CD4-positive, alpha-beta T cell treated with Interferon gamma for 1 hour (primary cell): ENCODE measurements at places on chromosomes 12 and 14.

- no peak for DNase-seq
These were observed 217.0 kb upstream of the FOXN3 start for GRCh38 chr14:89634037-89634436.

GRCh38 chr12:47205532-47206449, 126.0 kb upstream of the AMIGO2 start:
- DNase-seq: no peak

DNA sequence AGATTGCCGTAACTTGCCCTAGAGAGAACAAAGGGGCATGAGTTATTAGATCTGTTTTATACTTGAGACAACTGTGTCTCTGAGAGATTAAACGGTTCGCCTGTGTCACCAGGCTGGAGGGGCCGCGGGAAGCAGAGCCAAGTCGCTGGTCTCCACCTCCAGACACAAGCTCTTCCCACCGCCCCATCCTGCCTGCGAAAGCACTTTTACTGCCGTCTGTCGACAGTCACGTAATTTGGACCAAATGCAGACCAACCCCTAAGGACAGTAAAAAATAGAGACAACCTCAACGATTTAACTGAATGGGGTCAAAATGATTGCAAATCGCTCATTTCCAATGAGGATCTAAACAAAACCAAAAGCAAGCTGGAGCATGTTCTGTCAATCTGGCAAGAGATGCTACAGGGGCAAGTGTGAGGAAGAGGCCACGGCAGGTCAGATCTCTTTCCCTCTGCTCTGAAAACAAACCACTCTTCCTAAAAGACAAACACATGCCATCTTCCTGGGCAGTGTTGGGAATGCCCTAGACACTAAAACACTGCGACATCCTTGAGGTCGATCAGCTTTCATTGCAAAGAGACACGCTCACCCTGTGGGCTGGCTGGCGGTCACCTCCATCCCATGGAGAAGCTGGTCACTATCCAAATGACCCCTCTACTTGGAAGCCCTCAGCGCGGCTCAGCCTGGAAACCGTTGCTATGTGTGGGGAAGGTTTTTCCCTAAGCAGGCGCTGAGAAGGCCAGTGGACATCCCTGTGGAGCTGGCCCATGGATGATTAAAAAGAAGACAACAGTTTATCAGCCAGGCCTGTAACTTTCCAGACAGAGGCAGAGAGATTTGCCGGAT, 17.1 kb downstream of the GSC start:
- DNase-seq: no peak

- DNase-seq: no peak
These were observed 14.0 kb downstream of the SYNE3 start for GRCh38 chr14:95502381-95502950.

GRCh38 chr12:5192726-5193125, 149.0 kb downstream of the KCNA5 start:
- no peak for DNase-seq

GRCh38 chr12:103956509-103957027, 9.1 kb upstream of the TDG start:
- DNase-seq: no peak

GRCh38 chr12:122991623-122992275, 11.3 kb downstream of the ARL6IP4 start:
- DNase-seq: no peak

DNA sequence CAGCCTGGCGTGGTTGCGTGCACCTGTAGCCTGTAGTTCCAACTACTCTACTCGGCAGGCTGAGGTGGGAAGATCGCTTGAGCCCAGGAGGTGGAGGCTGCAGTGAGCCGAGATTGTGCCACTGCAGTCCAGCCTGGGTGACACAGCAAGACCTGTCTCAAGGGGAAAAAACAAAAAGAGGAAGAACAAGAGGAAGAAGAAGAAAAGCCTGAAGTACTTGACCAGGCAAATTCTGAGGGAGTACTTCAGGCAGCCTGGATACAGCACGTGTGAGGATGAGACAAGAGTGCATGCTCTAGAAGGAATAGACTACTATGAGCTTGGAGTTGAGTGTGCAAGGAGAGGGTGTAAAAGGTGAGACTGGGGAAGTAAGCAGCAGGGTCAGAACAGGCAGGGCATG, 1.8 kb downstream of the GDF3 start:
- peak; percentile 4 for DNase-seq

DNA sequence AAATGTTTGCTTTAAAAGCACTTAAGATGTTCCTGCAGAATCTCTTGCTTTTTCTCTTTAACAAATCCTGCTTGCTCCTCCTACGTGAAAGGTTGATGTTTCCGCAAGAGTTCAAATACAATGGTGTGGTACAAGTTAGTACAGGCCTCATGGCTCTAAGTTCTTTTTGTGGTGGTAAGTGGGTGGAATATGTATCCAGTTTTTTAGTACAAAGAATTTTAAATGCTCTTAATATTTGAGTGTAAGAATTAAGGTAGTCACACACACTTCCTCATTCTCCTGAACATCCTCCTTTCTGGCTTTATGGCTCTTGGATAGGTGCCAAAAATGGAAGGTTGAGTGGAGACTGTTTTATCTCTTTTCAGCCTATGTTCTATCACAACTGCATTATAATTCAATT, 1.8 kb downstream of the OTOGL start:
- no peak for DNase-seq

DNA sequence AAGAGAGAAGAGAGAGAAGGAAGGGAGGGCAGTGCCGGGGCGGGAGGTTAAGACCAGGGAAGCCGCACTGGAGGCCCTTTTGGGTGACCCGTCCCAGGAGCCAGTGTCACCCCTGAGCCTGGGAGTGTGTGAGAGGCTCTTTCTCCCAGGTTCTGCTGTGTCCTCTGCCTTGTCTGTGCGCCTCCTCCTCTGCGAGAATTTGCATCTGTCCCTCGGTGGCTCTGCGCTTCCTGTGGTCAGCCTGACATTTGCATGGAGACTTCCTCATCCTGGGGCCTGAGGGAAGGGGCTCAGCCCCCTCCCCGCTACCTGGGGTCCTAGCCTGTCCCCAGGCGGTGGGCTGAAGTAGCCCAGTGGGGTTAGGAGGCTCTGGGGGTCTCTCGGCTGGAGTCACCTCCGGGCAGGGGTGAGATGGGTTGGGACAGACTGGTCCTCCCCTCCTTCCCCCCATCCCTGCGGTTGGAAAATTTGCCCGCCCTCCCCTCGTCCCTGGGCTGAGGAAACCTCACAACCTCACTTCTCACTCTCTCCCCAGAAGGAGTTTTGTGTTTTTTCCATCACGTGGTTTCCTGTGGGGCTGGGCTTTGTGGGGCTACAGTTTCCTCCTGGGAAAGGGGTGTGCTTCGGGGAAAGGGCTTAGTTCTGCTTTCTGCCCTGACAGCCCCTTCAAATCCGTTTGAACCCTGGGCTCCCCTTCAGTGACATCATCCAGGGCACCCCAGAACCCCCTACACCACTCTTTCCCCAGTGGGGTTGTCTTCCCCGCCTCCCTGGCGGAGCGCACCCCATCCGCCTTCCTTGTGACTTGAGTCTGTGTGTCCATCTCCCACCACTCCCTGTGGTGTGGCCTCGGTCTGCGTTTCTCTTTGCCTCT, 2.5 kb downstream of the PTPN6 start:
- DNase-seq: peak; percentile 84

DNA sequence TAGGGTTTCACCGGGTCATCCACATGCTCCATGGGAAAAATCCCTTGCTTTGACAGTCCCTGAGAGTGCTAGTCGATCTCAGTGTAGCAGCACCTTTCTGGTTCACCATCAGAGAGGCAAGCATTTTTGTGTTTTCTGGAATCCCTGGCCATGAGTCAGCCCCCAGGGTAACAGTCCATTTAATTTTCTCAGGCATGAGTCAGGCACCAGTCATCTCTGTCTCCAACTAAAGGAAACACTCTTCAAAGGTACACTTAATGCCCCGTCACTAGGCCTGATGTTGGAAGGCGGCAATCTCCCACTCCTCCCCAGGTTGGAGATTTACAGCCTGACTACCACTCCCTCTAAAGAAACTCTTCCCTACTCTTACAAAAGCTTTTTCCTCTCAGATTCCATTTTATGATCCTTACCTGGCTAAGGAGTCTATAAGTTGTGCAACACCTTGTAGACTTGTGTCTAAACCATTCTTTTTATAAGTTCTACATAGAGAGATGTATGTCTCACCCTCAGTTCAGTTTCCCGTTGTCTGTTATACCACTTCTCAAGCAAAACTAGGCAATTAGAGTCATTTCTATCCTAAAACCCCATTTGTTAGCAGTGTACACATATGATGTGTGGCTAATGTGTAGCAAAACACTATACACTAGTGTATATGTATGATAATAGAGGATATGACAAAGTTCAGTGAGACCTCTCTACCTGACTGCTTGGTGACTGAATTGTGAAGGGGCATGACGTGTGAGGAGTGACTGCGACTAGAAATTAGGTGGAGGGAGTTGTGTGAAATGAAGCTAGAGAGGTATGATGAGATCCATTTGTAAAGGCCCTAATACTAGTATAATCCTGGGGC, 24.6 kb downstream of the TMEM19 start:
- no peak for DNase-seq

DNA sequence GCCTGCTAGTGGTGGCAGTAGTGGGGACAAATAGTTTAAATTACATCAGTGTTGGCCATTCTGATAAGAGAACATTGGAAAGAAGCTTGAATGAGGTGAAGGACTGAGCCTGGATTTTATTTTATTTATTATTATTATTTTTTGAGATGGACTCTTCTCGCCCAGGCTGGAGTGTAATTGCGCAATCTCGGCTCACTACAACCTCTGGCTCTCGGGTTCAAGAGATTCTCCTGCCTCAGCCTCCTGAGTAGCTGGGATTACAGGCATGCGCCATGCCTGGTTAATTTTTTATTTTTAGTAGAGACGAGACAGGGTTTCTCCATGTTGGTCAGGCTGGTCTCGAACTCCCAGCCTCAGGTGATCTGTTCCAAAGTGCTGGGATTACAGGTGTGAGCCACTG, 739.4 kb downstream of the AACS start:
- DNase-seq: no peak

GRCh38 chr14:54621686-54622085, 54.8 kb downstream of the SAMD4A start:
- no peak for DNase-seq

DNA sequence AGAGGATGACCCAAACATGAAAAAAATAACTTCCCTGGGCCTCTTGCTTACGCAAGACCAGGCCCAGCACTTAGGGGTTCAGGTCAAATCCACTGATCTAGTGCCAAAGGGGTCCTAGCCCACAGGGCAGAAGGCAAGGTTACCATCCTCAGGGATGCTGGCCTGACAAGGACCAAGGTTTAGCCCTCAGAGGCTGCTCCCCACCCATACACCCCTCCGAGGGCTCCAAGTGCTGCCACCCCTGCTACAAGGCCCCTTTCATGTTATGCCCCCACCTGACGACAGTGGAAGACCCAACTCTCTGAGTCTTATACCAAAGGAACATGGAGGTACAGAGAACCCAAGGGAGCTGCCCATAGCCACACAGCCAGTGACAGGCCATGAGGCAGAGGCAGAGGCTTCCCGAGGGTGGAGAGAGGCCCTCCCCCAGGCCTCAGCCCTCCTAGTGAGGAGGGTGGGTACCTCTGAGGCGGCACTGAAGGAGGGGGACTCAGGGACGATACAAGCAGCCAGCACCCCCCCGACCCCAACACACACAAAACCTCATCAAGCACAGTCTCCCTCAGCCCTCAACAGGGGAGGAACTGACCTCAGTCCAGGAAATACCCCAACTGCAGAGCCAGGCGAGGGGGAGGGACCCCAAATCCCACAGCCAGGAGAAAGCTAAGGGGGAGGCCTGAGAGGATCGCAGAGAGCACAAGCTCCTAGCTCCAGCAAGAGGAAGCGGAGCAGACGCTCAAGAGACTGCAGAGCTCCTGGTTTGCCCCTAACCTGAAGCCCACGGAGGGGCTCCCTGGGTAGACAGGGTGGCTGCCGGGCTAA, 37.0 kb downstream of the ANAPC7 start:
- no peak for DNase-seq

GRCh38 chr14:33207467-33208017, 268.9 kb downstream of the NPAS3 start:
- DNase-seq: no peak

- no peak for DNase-seq
These were observed 49.4 kb downstream of the DYRK2 start for GRCh38 chr12:67697967-67698366.

DNA sequence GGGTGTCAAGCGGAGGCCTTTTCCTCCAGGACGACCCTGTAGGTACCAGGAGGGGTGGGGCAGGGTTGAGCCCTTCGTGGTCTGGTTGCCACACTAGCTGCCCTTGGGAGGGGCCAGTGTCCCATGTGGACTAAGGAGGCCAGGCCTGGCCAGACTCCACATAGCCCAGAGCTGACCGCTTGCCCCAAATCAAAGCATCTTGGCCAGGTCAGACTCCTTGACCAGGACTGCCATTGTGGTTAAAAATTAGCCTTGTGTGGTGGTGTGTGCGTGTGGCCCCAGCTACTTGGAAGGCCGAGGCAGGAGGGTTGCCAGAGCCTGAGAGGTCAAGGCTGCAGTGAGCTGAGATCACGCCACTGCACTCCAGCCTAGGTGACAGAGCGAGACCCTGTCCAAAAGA, 24.8 kb downstream of the ALDH2 start:
- no peak for DNase-seq

GRCh38 chr14:52146504-52146903, 77.6 kb upstream of the NID2 start:
- no peak for DNase-seq

DNA sequence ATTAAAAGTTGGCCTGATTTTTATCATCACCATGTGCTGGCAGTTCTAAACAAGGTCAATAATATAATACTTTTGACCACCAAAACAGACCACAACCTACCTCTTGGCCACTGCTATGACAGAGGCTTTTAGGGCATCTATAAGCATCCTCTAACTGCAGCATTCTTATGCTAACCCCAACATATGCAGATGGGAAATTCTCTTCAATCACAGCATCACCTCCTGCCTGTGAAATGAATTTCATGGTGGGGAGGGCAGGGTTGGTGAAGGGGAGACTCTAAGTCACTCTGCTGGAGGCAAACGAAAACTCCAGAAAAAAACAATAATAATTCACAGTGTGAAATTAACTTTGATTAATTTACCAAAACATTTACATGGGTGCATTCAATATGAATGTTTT, 78.8 kb upstream of the FAR2 start:
- no peak for DNase-seq

DNA sequence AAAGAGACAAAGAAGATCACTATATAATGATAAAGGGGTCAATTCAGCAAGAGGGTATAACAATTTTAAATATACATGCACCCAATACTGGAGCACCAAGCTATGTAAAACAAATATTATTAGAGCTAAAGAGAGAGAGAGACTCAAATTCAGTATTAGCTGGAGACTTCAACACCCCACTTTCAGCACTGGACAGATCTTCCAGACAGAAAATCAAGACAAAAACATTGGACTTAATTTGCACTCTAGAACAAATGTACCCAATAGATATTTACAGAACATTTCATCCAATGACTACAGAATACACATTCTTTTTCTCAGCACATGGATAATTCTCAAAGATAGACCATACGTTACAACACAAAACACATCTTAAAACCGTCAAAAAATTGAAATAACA, 81.0 kb downstream of the KLHL28 start:
- DNase-seq: no peak

DNA sequence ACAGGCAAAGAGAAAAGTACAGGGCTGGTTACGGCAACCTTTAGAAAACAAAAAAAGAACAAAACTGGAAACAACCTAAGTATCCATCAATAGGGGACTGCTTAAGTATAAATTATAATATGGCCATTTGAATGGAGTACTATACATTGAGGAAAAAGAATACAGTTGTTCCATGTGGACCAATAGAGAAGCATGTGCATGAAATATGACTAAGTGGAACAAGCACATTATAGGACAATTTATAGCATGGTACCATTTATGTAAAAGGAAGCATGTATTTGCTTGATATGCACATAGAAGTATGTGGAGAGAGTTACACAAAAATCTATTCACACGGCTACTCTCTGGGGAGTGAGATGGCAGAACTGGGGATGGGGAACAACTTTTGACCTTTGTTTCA, 49.2 kb upstream of the FAM222A start:
- DNase-seq: no peak

GRCh38 chr14:62431496-62431895, 613.8 kb downstream of the KCNH5 start:
- DNase-seq: no peak
